NCI-H1694 treated with DMSO at 0.1 percent for 48 hours (cell line): ENCODE measurements at places on chromosomes 7 and 10.

DNA sequence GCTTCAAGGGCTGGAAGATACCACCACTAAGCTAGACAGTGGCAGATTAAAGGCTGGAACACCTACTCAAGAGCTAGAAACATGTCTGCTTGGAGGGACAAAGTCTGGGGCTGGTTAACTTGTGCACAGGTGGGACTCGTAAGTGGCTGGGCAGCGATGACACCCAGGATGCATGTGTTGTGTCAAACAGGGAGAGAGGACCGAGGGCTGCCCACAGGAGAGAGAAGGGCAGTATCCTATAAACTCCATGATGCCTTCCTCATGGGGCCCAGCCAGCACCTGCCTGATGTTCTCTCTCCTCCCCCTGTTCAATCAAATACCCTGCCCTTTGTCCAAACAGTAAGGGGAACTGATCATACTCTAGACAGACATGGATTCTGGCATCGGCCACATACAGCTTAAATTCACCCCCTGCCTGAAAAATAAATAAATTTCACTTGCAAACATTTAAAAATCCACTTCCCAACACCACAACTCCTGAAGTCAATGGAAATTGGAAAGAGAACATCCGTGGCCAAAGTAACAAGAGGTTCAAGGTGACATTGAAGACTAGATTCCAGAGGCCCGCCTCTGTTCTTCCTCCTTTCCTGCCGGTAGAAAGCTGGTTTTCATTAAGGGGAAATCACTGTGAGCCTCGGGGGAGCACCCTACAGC is 50.6 kb downstream of the CHST15 start:
- no peak for DNase-seq

DNA sequence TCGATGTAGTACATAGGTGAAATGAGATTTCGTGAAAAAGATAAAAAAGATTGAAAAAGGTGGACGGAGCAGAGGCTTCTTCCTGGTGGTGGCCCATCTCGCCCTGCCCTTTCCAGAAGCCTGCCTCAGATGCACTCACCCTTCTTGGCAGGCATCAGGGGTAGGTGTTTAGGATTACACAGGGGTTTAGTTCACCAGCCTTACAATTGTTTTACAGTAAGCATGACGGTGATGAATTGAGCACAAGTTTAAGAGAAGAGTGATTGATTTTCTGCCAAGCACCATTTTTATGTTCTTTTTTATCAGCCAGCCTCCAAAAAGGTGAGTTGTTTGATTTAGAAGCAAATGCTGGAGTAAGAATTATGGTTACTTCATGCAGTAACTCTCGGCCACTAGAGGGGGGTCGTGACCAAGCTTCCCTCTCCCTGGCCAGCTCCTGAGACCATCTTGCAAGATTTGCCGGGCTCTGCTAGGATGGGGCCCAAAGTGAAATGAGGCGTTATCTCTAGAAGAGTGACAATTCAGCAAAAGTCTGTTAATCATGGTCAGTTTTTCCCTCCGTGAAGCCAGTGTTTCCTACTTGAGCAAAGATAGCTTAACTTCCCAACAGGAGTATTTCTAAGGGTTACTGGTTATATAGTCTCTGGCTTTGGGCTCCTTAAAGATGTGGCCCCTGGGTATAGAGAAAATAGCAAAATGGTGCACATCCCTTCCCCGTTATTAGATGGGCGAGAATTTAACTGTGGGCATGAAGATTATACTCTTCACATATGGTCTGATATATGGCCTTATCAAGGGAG is 228.8 kb downstream of the BMPER start:
- DNase-seq, result peak; percentile 49

DNA sequence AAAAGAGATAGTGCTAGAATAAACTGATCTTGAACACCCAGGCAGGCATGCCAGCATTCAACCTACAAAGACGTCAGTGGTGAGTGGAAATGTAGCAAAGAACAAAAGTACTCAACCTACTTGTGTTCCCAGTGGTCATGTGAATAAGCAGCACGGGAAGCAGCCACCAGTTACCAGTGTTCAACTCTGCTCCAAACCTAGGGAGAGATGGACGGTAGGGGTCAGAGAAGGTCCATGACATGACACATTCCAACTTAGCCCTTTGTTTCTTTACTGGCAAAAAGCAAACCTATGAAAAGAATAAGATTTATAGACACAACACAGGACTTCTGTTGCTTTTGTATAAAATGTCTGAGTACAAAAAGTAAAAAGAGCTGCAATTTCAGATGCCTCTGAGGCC is 511.4 kb downstream of the XPNPEP1 start:
- no peak for DNase-seq

DNA sequence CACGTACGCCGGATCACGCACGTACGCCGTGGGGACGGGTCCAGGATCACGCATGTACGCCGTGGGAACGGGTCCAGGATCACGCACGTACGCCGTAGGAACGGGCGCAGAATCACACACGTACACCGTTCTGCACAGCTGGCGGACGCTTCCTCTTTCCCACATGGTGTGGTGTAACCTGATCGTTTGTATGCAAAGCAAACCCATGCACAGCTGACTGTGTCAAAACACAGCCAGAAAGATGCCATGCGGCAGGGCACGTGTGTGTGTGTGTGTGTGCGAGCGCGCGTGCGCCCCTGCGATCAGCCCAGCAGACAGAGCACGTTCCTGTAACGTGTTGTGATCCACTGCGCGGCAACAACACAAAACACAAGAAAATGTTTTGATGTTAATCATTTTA is 573.6 kb downstream of the DNAJB6 start:
- peak; percentile 71 for DNase-seq

DNA sequence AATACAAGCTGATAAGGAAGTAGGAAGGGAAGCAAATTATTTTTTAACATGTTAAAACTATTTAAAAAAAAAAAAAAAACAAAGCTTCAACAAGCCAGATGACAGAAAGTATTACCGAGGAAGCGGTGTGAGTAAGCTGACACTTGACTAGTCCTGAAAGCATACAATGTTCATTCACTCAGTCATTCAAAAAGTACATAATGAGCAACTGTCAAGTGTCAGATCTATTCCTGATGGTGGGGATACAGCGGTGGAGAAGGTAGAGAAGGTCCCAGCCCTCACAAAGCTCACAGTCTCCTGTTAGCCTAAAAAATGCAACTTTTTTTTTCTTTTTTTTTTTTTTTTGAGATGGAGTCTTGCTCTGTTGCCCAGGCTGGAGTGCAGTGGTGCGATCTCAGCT is 40.0 kb downstream of the RAPGEF5 start:
- no peak for DNase-seq

DNA sequence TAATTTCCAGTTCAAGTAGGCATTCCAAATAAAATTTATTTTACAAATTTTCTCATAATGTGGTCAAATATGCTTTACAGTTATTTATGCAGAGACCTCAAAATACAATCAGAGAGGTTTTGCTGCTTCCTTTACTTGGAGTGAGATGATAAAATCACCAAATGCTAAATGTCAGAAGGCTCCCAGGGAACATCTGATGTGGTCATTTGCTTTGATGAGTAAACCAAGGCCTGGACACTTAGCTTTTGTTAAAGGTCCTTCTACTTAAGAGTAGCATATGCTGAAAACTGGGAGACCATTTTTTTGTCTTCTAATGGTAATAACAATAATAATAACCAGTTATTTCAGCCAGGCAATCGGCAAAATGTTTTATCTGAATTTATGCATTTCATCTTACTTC is 60.6 kb upstream of the AKR1E2 start:
- no peak for DNase-seq

- DNase-seq, result peak; percentile 14
Observed at GRCh38 chr7:114310345-114311110, 104.1 kb upstream of the FOXP2 start.
